ENCODE measurements at places on chromosomes 3 and 15.

DNA sequence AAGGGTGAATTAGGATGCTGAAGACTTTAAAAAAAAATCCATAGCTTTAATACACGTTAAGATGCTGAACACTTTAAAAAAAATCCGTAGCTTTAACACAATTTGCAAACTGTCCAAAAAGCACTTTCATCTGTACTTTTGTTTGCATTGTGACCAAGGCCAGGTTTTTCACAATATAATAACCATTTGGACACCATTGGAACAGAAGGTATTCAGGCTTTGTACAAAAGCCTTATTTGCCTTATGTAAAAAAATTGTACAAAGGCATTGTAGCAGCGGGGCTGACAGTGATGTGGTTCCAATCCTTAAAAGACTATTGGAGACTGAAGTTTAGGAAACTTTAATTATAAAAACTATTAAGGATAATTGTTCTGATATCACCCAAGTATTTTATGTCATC lies 15.2 kb upstream of the ICE2 start:
- no peak for DNase-seq

- no peak for DNase-seq
Observed at GRCh38 chr15:51075826-51076523, 18.7 kb downstream of the TNFAIP8L3 start.

GRCh38 chr3:98003306-98003969 lies 31.2 kb upstream of the RIOX2 start:
- DNase-seq = peak; percentile 21

DNA sequence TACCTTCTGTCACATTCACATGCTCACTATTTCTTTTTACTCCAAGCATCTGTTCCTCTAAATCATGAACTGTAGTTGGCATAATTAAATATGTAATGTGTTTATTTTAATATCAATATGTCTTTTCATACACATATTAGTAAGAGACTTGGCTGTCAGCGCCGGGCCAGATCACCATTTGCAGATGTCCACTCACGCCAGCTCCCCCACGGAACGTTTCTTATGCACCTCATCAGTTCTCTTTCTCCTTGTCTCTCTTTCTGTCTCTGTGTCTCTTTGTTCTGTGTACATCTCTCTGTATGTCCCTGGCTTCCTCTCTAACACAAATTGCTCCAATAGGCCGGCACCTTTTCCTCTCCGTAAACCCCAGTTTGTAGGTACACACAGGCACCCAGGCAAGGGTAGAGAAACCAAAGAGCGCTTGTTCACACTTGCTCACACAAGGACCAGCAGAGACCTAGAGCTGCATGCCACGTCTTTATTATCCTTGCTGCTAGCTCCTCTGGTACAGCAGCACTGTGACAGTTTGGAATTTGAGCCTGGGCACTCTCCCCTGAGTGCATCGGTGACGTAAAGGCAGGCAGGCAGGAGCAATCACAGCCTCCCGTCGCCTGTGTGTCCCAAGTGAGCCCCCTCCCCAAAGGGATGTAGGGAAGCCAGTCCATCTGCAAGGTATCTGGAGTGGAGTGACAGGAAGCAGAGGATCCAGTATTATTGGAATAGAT lies 40.4 kb downstream of the CACNA1D start:
- no peak for DNase-seq

GRCh38 chr3:190593075-190593474 lies 79.2 kb downstream of the IL1RAP start:
- no peak for DNase-seq

DNA sequence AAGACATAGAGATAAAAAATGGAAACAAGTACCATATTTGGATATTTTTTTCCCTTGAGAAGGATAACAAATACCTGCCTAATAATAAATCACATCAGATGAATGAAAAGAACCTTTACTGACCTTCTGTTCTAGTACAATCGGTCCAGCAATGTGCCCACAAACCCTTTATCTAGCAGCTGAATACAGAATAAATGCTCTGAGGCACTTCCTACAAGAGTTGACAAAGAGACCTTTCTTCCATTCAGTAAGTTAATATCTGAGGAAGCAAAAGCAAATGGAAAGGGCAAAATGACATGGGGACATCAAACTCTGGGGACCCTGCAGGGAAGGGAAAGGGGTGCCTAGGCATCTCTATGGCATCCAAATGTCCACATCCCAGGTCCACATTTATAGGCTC lies 115.8 kb downstream of the NEK10 start:
- no peak for DNase-seq

GRCh38 chr3:58607816-58608215 lies 30.6 kb upstream of the FAM107A start:
- DNase-seq = no peak

DNA sequence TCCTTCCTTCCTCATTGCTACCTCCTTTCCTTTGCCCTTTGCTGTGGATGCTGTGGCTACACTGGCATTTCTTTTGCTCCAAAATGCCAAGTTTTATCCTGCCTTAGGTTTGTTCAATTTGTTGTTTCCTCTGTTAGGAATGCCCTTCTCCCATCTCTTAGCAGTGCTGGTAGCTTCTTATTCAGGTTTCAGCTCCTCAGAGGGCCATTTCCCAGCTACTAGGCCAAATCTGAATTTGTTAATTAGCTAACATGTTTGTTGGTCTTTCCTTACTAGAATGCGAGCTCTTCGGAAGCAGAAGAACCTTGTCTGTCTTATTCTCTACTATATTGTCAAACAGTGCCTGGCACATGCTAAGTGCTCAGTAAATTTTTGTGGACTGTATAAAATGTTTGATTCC lies 11.0 kb downstream of the MAPK6 start:
- no peak for DNase-seq

DNA sequence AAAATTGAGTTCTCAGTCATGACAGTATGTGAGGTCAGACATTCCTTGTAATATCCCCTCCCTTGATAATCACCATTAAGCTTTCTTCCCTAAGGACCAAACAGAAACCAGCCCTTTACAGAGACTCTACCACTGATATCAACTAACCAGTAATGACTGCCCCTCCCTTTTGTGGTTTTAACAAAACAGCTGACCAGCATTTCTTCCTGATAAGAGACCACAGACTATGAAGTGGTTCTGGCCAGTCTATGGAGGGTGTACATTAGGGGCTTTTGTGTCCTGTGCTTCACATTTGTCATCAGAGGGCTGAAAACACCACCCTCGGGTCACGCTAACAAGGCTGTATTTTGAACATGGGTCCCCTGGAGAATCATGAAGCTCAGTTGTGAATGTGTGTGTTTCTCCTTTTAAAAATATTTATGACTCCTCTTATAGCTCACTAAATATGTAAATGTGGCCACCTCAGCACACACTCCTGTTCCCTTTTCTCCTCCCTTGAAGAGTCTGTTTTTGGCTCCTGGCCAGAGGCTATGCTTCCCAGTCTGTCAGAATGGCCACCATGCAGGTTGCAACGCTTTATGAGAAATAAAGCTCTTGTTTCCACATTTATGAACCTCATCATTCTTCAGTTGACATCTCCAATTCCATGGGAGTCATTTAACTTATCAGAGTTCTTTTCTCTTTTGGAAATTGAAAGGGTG lies 239.3 kb downstream of the CPNE4 start:
- no peak for DNase-seq

DNA sequence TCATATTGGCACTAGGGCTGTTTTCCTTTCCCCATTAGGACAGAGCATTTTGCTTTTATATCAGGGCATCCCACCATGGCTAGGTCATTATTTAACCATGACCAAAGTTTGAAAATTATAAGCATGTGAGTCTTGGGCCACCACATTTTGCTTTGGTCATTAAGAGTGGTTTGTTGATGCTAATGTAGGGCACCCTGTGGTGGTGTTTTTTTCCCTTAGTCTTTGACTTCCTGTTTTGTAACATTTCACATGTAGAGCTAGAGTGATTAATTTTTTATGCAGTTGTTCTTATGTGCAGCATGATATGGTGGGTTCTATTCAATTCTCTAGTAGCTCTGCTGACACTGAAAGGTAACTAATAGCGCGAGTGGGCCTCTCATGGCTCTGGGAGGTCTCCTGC lies 249.6 kb upstream of the ROBO1 start:
- DNase-seq = no peak

DNA sequence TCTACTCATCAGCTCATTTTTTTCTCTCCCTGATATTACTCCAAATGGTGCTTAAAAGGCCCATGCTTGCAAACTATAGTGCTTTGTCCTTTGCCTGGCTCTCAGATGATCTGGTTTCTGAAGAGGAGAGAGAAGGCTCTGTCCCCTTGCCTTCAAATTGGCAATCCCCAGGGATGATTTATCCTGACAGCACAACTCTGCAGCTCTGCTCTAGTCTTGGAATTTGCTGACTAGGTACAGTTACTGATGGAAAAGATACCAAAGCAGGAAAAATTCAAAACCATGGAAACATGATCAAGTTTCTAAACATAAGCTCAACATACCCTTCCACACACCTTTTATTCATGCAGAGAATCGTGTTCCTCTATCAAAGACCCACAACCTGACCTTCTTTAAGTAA lies 106.7 kb upstream of the CADPS start:
- DNase-seq = no peak

DNA sequence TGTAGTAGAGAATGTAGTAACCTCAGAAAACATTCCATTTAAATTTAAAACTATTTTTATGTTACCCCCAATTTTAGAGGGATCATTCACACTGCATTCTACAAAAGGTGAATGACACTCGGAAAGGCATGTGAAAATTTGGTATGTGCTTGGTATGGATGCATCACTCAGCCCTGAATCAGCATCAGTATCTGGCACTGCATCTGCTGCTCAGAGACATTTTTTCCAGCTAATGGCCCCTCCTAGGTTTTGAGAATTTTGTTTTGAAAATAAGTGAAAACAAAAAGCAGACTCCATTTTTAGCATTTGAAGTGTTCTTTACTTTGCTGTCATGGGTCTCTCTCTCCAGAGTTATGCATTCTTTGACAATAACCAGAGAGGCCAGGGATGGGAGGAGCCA lies 15.6 kb upstream of the WWTR1 start:
- DNase-seq = no peak

- no peak for DNase-seq
Observed at GRCh38 chr3:14204515-14205284, 26.1 kb downstream of the LSM3 start.

- no peak for DNase-seq
Observed at GRCh38 chr15:89566181-89566580, 9.1 kb upstream of the TICRR start.
